ENCODE measurements at places on chromosomes 7 and 10.

DNA sequence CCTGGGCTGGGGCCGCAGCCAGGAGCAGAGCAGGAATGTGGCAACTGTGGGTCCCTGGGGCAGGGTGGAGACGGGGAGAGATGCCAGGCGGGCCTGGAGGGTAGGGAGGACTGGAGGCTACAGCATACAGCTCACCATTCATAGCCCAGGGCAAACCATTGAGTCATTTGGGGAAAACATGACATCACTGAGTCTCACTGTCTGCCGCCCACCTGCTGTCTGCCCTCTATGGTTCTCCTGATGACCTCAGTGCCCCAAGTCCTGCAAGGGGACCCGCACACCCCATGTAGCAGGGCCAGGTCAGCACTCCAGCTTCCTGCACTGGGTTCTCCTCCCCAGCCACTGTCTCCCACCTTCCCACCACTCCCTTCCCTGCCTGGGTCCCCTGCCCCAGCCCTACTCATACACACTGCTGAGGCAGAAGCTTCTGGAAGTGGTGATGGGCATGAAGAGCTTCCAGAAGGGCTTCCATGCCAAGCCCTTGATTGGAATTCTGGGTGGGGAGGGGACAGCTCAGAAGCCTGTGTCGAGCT is 10.4 kb downstream of the CHST3 start:
- H3K4me1 ChIP-seq = peaks cover 46% of the 10 kb centered on the region
- H3K27ac ChIP-seq = peak overlapping the region; percentile 63
- H3K4me3 ChIP-seq = no peak overlapping the region
- H3K36me3 ChIP-seq = no peaks in the 10 kb centered on the region

- no peak overlapping the region for H3K27ac ChIP-seq
- DNase-seq = no peak
- no peak overlapping the region for H3K4me3 ChIP-seq
- H3K4me1 ChIP-seq = peaks cover 21% of the 10 kb centered on the region
- peaks cover 5% of the 10 kb centered on the region for H3K27me3 ChIP-seq
These were observed 102.2 kb downstream of the TCF7L2 start for GRCh38 chr10:113052076-113052830.

DNA sequence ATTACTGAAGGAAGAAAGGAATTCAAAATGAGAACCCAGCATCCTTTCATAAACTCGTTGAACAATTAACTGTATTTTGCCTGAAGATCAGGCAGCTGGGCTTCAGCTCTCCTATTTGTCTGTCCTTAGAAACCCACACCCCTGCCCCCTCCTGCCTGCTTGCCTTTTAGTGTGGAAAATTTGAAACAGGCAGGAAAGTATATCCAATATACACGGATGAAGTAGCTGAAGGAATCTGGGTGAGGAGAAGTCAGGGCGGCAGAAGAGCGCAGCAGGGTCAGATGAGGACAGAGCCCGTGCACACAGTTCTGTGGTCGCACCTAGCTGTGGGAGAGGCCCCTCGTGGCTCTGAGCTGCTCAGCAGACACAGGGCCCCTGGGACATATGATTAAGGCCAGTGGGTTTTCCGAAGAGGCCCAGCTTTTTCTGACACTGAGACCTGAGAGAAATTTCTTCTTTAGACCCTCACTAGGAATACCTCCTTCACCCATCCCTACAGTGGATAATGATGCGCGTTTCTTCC is 87.9 kb downstream of the ACTR3B start:
- H3K4me3 ChIP-seq = no peak overlapping the region
- H3K27me3 ChIP-seq = no peaks in the 10 kb centered on the region
- H3K27ac ChIP-seq = no peak overlapping the region
- peaks cover 4% of the 10 kb centered on the region for H3K36me3 ChIP-seq

DNA sequence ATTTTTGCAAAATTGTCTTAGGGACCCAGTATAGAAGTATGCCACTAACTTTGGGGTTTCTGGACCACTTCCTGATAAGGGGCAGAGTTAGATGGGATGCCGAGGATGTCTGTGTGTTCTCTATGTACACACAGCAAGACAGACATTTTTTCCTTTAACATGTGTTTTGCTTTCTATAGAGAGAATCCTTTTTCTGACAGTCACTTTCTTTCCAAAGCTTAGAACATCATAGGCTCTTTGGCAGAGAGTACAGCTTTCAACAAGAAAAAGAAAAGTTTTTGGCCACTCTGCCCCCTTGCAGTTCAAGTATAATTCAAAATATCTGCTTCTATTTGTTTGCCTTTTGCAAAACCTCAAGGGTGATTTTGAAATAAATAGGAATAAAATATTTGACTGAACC is 44.1 kb downstream of the PAPSS2 start:
- H3K4me1 ChIP-seq = no peaks in the 10 kb centered on the region
- no peak overlapping the region for H3K27ac ChIP-seq
- H3K4me3 ChIP-seq = no peak overlapping the region
- no peaks in the 10 kb centered on the region for H3K36me3 ChIP-seq

GRCh38 chr7:158111049-158111751 is 476.4 kb downstream of the PTPRN2 start:
- no peak overlapping the region for H3K4me3 ChIP-seq
- no peak overlapping the region for H3K27ac ChIP-seq
- no peak for DNase-seq
- H3K4me1 ChIP-seq = no peaks in the 10 kb centered on the region

DNA sequence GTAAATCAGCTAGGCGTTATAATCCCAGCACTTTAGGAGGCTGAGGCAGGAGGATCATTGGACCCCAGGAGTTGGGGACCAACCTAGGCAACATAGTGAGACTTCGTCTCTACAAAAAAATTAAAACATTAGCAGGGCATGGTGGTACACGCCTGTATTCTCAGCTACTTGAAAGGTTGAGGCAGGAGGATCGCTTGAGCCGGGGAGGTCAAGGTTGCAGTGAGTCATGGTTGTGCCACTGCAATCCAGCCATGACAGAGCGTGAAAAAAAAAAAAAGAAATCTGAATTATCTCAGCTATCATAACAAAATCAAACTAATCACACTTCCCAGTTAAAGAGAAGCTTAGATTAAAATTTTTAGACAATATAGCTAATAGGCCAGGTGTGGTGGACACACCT is 35.3 kb downstream of the ATAD1 start:
- peaks cover 4% of the 10 kb centered on the region for H3K4me1 ChIP-seq
- DNase-seq = no peak
- H3K4me3 ChIP-seq = no peak overlapping the region
- no peak overlapping the region for H3K27ac ChIP-seq
- H3K27me3 ChIP-seq = no peaks in the 10 kb centered on the region

All from activated CD8-positive, alpha-beta T cell treated with anti-CD3 and anti-CD28 coated beads for 36 hours (primary cell).